ENCODE measurements at places on chromosomes 11 and 22.

GRCh38 chr11:36077886-36078685 lies 134.2 kb downstream of the LDLRAD3 start:
- no peak overlapping the region for H3K4me3 ChIP-seq
- H3K27ac ChIP-seq: no peak overlapping the region
- H3K4me1 ChIP-seq: no peaks in the 10 kb centered on the region
- peaks cover 5% of the 10 kb centered on the region for H3K27me3 ChIP-seq
- DNase-seq: no peak

DNA sequence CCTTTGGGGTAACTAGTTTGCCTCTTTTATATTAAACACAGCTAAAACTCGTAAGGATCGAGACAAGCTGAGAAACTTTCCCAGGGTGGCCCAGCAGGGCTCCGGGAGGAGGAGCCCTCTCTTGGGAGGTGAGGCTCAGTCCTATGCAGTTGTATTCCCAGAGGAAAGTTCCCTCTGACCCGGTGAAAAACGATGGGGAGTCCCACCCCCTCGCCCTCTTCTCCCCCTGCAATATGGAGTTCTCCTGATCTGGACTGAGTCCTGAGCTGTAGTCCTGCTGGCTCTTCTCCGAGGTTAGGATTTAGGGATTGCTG lies 1.3 kb downstream of the NTM start:
- H3K27ac ChIP-seq: no peak overlapping the region
- H3K27me3 ChIP-seq: peaks cover 7% of the 10 kb centered on the region
- H3K4me3 ChIP-seq: no peak overlapping the region
- H3K36me3 ChIP-seq: no peaks in the 10 kb centered on the region

DNA sequence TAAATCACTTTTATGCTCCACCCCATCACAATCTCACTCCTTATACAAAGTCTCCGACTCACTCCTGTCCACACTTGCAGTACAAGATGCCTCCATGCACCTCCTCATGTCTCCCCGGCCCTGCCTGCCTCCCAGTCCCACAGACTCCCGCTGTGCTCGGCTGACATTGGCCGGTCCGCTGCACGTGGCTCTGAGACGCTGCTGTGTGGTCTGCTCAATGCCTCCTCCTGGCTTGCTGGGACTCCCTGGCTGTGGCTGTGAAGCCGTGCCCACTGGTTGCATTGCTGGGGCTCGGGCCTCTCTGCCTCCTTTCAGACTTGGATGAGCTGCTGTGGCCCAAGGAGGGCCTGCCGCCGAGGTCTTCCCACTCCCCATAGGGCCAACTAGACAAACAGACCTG lies 224.0 kb upstream of the B3GAT1 start:
- no peak overlapping the region for H3K27ac ChIP-seq
- no peak for DNase-seq
- H3K27me3 ChIP-seq: peaks cover 6% of the 10 kb centered on the region
- H3K4me3 ChIP-seq: no peak overlapping the region
- no peaks in the 10 kb centered on the region for H3K4me1 ChIP-seq
- no peaks in the 10 kb centered on the region for H3K36me3 ChIP-seq

DNA sequence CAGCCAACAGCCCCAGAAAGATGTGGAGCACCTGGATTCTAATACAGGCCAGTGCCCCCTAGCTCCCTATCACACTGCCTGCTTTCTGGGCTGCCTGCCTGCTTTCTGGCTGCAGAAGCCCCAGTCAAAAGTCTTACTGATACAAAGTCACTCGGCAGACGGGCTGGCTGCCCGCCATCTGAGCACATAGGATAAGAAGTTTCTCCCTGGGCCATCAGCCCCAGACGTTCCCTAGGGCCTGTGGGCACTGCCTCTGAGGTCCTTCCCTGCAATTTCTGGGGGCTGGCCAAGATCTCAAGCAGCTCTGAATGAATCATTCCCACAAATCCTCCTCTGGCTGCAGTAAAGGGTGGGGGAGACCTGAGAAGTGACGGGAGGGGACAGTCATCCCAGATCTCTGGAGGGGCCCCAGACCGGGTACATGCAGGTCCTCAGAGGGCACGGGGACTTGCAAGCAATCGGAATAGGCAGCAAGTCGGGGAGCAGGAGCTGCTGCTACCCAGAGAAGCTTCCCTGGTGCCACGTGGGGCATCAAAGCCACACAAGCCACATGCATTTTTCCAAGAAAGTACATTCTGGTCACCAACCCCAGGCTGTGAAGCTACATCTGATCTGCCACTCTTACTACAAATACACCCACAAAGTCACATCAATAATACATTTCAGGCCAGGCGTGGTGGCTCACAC lies 4.7 kb downstream of the TPST2 start:
- no peaks in the 10 kb centered on the region for H3K27me3 ChIP-seq
- H3K36me3 ChIP-seq: no peaks in the 10 kb centered on the region
- peaks cover 39% of the 10 kb centered on the region for H3K4me1 ChIP-seq

GRCh38 chr11:35796562-35796961 lies 134.0 kb downstream of the TRIM44 start:
- H3K36me3 ChIP-seq: peaks cover 38% of the 10 kb centered on the region
- peaks cover 49% of the 10 kb centered on the region for H3K4me1 ChIP-seq
- H3K27ac ChIP-seq: peak overlapping the region; percentile 26
- H3K4me3 ChIP-seq: no peak overlapping the region

DNA sequence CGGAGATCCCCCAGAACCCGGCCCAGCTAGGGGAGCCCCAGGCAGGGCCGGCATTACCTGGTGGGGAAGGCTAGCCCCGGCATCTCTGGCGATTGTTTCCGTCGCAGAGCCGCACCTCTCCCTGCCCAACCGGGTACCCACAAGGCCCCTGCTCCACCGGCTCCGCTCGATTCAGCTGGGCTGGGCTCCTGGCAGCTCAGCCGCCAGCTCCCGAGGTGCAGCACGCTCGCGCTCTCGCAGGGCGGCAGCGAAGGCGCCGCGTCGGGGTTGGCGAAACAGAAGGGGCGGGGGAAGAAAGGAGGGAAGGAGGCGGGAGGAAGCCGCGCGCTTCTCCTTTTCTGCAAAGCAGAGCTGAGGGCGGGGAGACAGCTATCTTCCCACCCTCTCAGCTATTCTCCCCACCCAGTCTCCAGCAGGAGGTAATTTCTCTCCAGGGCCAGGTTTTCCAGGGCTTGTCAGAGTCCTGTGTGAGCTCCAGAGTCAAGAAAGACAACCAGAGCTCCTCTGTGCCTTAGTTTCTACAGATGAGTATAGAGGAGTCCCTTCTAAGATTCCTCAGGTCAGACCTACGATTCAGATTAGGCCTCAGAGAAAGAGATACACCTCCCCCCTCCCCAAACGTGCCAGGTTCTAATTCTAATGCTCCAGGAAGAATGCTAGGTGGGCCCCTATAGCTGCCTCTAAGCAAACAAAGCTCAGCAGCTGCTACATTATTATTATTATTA lies 62.0 kb downstream of the PAK1 start:
- H3K36me3 ChIP-seq: peaks cover 14% of the 10 kb centered on the region
- H3K27ac ChIP-seq: peak overlapping the region; percentile 96
- no peaks in the 10 kb centered on the region for H3K27me3 ChIP-seq
- H3K4me1 ChIP-seq: peaks cover 49% of the 10 kb centered on the region
- peak overlapping the region; percentile 99 for H3K4me3 ChIP-seq
- DNase-seq: peak; percentile 79

- no peak overlapping the region for H3K27ac ChIP-seq
- no peaks in the 10 kb centered on the region for H3K36me3 ChIP-seq
- peaks cover 13% of the 10 kb centered on the region for H3K27me3 ChIP-seq
- DNase-seq: no peak
- no peak overlapping the region for H3K4me3 ChIP-seq
Measured at GRCh38 chr11:122183933-122184332, 67.9 kb upstream of the BLID start.

DNA sequence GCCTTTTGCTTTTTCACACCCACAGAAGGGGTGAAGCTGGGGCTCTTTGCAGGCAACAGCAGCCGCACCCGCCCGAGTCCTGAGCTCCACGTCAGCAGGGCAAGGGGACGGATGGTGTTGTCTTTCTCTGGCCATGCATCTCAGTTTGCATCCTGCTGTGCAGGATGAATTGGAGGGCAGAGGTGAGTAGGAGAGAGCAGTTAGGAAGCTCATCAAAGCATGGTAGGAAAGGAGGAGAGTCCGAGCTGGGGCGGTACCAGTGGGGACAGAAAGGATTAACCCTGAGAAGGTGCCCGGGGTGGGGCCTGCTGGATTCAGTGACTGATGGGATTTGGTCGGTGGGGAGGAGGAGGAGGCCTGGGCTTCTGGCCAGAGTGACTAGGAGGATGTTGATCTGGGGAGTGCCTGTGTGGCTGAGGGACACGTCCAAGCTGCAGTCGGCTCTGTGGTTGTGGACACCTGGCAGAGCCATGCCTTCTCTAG lies 14.6 kb downstream of the FAM83F start:
- peaks cover 54% of the 10 kb centered on the region for H3K27me3 ChIP-seq
- H3K36me3 ChIP-seq: no peaks in the 10 kb centered on the region
- no peak overlapping the region for H3K27ac ChIP-seq

- no peaks in the 10 kb centered on the region for H3K27me3 ChIP-seq
- H3K27ac ChIP-seq: no peak overlapping the region
- DNase-seq: no peak
- no peak overlapping the region for H3K4me3 ChIP-seq
Measured at GRCh38 chr11:4481240-4481582, 1.2 kb upstream of the OR52K1 start.

- H3K4me3 ChIP-seq: no peak overlapping the region
- H3K27me3 ChIP-seq: peaks cover 30% of the 10 kb centered on the region
- no peak overlapping the region for H3K27ac ChIP-seq
- no peak for DNase-seq
- H3K36me3 ChIP-seq: no peaks in the 10 kb centered on the region
- peaks cover 5% of the 10 kb centered on the region for H3K4me1 ChIP-seq
Measured at GRCh38 chr11:1829039-1829820, 5.6 kb upstream of the SYT8 start.

DNA sequence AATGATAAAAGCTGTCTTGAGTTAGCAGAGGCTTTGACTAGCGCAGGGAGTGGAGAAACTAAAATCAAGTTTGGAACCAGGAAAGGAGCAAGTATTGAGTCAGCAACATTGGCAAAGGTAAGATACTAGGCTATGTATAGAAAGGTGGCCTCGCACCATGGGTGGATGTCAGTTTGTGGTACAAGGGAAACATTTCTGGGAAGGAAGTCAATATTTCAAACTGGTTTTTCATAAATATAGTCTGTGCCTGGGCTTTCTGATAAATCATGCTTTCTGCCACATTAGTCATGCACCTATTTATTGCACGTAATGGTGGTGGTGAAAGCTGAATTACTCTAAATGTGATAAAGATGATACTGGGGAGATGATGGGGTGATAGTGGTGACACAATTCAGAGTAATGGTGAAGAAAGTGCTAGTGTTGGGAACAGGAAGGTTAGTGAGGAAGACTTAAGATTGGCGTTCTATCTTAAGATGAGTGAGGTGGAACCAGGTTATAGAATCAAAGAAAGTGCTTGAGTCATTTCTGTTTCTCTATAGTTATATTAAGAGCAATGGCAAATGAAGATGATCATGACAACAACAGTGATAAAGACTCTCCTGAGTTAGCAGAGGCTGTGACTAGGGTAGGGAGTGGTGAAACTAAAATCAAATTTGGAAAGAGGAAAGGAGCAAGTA lies 729.0 kb downstream of the FAM181B start:
- no peak overlapping the region for H3K27ac ChIP-seq
- no peaks in the 10 kb centered on the region for H3K36me3 ChIP-seq
- H3K27me3 ChIP-seq: no peaks in the 10 kb centered on the region
- DNase-seq: no peak

DNA sequence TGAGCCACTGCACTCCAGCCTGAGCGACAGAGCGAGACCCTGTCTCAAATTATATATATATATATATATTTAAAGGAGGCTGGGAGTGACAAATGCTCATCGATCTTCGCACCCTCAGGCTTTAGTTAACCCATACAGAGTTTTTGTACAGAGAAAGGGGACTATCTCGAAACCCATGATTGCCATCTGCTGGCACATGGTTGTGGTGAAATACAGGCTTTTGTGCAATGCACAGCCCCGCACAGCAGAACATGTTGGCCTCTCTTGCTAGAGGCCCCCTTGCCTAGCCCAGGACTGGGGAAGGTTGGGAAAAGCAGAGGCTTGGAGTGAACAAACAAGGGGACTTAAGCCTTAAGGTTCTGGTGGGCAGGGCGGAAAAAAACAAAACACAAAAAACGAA lies 3.6 kb downstream of the MYBPC3 start:
- no peak for DNase-seq
- no peaks in the 10 kb centered on the region for H3K27me3 ChIP-seq
- H3K4me3 ChIP-seq: no peak overlapping the region
- H3K4me1 ChIP-seq: no peaks in the 10 kb centered on the region
- H3K27ac ChIP-seq: no peak overlapping the region

DNA sequence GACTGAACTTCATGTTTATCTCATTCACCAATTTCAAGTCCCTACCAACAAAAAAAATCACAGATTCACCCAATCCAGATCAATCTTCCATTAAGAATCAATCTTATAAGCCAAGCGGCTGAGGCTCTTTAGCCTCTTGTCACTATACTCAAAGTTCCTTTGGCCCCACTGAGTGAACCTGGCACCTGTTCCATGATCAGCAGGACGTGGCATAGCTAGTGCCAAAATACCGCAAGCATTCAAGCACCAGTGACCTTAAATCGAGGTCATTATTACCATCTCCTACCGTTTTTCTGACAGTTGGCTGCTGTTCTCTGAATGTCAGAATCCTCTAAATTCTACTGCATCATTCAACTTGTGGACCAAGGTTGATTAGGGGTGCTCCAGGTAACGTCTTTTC lies 141.2 kb downstream of the CADM1 start:
- H3K27me3 ChIP-seq: no peaks in the 10 kb centered on the region
- H3K27ac ChIP-seq: no peak overlapping the region
- H3K4me3 ChIP-seq: no peak overlapping the region
- H3K4me1 ChIP-seq: no peaks in the 10 kb centered on the region
- no peak for DNase-seq

DNA sequence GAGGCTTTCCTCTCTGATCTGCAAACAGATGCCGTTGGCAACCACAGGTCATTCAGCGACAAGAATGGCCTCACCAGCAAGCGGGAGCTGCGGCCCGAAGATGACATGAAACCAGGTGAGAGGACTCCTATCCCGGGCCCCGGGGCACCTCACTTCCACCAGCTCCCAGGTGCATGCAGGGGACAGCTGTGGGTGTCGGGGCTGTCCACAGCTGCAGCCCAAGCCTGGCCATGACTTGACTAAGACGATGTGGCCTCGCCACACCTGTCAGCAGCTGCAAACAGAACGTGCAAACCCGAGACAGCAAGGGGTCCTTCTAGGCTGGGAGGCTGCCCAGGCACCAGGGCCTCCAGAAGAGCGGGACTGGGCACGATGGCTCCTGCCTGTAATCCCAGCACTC lies 3.6 kb downstream of the GAL start:
- DNase-seq: no peak
- peaks cover 2% of the 10 kb centered on the region for H3K4me1 ChIP-seq
- H3K27me3 ChIP-seq: peaks cover 60% of the 10 kb centered on the region
- no peaks in the 10 kb centered on the region for H3K36me3 ChIP-seq
